Transverse colon (tissue), 4 donors: ENCODE measurements at places on chromosomes 1 and 21.

DNA sequence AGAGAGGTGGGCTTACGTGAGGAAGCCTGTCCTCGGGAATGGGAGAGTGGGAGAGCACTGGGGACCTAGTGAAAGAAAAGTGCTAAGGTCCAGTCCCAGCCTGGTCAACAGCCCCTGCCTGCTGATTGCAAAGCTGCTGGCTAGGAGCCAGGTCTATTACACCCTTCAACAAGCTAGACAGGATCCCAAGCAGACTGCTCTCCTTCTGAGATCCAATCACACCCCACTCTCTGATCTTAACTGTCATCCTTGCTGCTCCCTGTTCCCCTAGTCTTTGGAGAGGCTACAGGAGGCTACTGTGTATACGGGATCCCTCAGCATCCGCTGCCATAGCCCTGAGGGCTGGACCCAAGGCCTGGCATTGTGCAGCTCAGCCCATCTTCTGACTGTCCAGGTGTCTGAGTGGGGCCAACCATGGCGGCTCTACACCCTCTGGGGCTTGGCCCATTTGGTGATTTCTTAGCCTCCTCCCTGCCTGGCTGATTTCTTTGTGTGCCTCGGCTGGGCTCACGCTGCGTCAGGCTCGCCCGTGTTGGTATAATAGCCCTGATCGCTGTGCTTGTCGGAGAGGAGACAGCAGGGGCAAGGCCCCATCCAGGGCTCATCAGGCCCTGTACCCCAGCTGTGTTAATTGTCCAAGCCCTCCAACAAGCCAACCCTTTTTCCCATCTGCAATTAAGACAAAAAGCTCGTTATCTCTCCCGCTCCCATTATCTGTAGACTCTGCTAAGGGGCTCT lies 43.9 kb downstream of the NAV1 start:
- no peaks in the 10 kb centered on the region for H3K4me1 ChIP-seq
- H3K4me3 ChIP-seq: no peak overlapping the region
- H3K27me3 ChIP-seq: no peaks in the 10 kb centered on the region
- no peaks in the 10 kb centered on the region for H3K36me3 ChIP-seq

DNA sequence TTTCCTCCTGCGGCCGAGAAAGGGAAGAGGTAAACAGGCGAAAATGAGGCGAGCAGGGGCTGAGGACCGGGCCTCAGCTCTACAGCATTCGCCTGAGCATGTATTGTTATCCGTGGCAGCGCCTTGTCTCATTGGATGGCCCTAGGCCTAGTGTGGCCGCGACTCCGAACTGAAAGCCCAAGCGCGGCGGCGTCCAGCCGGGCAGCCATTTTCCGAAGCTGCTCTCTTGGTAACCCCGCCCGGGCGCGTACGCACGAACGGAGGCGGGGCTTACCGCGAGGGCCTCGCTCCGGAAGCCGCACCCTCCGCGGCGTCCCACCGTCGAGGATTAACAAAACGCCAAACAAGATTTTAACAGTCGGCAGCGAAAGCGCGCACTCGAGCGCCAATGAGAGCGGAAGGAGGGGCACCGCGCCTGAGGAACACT lies 797 bp upstream of the USP1 start:
- no peaks in the 10 kb centered on the region for H3K36me3 ChIP-seq
- H3K4me1 ChIP-seq: peaks cover 33% of the 10 kb centered on the region
- H3K4me3 ChIP-seq: peak overlapping the region; percentile 80

- no peak for DNase-seq
- H3K4me1 ChIP-seq: no peaks in the 10 kb centered on the region
- no peak overlapping the region for H3K4me3 ChIP-seq
- no peak overlapping the region for H3K27ac ChIP-seq
These were observed 64.0 kb upstream of the COA6 start for GRCh38 chr1:234309243-234309597.

DNA sequence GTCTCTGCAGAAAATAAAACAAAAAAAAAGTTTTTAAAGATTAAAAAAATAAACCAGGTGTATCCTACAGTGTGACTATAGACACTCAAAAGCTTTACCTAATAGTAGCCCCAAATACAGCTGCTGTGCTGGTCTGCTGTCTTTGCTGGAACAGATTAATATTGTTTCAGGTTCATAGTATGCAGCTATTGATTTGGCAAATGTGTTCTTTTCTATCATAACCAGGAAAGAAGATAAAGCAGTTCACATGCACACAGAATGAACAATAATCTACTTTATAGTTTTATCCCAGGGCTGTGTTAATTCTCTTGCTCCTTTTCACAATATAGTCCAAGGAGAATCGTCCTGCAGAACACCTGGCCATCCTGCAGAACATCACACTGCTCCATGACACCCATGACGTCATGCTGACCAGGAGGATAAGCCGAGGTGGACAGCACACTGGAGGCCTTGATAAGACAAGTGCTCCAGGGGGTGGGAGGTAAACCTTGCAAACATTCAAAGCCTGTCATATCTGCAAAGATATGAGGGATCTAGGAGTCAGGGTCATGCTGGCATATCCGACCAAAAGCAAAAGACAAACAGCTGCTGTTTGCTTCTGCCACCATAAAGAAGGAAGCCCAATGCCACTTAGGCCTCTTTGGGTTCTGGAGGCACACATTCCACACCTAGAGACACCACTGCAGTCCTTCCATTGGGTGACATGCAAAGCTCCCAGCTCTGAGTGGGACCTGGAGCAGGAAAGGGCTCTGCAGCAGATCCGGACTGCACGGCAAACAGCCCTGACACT lies 86.1 kb upstream of the SLC2A1 start:
- H3K27me3 ChIP-seq: no peaks in the 10 kb centered on the region
- no peak overlapping the region for H3K4me3 ChIP-seq
- no peaks in the 10 kb centered on the region for H3K4me1 ChIP-seq
- H3K27ac ChIP-seq: no peak overlapping the region
